ENCODE measurements at places on chromosomes 13 and 19. TPM values are rescaled to one million over a fixed set of nuclear protein-coding genes. Genes with fewer than 3 reads are reported as not detected.

DNA sequence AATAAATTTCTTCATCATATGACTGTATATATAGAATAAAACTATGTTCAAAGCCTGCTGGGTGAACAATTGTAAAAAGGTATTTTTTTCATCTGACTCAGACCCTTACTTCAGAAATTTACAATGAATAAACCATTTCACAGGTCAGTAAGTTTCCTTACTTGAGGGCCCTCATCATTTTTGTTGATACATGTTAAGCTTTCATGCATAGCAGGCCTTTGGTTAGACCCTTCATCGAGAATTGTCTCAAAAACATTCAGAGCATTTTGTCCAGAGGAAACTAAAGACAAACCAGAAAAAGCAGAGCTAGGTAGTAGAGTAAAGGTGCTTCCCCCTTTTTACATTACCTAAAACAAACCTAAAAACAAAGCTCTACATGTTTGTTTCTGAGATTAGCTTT, 46.2 kb downstream of the FNDC3A start:
- no peak for DNase-seq

FGF22 gene
- not detected for total RNA-seq

FFAR3 gene
- total RNA-seq: not detected

DNA sequence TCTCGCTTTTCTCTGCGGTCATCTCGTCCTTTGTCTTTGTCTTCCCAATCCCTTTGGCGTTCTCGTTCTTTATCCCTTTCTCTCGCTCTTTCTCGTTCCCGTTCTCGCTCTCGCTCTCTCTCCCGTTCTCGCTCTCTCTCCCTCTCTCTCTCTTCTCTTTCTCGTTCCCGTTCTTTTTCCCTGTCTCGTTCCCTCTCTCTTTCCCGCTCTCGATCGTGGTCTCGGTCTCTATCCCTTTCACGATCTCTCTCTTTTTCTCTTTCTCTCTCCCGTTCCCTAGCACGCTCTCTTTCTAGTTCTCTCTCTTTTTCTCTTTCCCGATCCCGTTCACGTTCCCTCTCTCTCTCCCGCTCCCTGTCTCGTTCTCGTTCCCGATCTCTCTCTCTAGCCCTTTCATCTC, 77.2 kb downstream of the ZC3H13 start:
- no peak for DNase-seq

- no peak for DNase-seq
Observed at GRCh38 chr19:14116525-14116917, 1.0 kb downstream of the PRKACA start.

METTL21C gene
- total RNA-seq: not detected

- no peak for DNase-seq
Observed at GRCh38 chr19:926323-926588, 421 bp downstream of the ARID3A start.

GRCh38 chr19:30324982-30325381, 47.2 kb upstream of the ZNF536 start:
- DNase-seq: no peak

PSG2 gene
- not detected for total RNA-seq

KIR3DL1 gene
- total RNA-seq: not detected

- DNase-seq: no peak
Observed at GRCh38 chr13:52780611-52781010, 41.0 kb upstream of the CNMD start.

- no peak for DNase-seq
Observed at GRCh38 chr19:31461814-31462539, 112.7 kb upstream of the TSHZ3 start.

- no peak for DNase-seq
Observed at GRCh38 chr19:4518345-4519171, at the start of gene PLIN4. Gene PLIN4 (minus strand): TSS chr19:4518486. CDS start chr19:4518272, 214 bp downstream.

GRCh38 chr19:3557461-3558248, at the start of gene MFSD12:
Gene MFSD12 (minus strand): TSS chr19:3557586. CDS start chr19:3557403, 183 bp downstream.
- peak; percentile 91 for DNase-seq

- DNase-seq: no peak
Observed at GRCh38 chr13:73596382-73596781, 537.6 kb downstream of the KLF5 start.

DNA sequence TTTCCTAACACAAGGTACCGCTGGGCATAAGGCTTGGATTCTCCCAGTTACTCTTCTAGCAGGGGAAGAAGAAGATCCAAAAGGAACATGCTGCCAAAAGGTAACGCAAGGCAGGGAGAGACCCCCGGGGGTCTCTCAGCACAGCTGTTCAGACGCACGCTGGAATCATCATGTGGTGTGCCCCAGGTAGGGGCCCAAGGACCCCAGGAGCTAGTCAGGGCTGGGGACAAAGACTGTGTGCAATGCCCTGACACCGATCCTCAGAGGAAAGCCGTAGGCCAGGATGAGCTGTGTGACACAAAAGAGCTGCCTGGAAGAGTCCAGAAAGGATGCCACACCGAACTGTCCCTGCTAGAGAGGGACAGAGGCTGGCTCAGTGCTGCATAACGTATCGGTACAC, 22.3 kb upstream of the EPHX3 start:
- no peak for DNase-seq

DNA sequence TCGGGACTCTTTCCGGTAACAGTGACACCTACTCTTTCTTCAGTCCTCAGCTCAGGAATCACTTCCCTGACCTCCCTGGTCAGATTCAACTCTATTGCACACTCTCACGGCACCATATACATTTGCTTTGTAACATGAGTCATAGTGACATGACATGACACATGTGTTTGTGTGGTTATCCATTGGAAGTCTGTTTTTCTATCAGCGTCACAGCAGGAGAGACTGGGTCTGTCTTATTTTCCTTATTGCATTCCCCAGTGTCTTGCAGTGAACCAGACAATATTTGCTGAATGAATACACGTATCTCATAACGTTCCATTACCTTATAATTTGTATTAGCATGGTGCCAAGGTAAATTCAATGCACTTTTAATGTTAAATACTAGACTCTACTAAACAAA, 102.0 kb downstream of the DCLK1 start:
- no peak for DNase-seq

DNA sequence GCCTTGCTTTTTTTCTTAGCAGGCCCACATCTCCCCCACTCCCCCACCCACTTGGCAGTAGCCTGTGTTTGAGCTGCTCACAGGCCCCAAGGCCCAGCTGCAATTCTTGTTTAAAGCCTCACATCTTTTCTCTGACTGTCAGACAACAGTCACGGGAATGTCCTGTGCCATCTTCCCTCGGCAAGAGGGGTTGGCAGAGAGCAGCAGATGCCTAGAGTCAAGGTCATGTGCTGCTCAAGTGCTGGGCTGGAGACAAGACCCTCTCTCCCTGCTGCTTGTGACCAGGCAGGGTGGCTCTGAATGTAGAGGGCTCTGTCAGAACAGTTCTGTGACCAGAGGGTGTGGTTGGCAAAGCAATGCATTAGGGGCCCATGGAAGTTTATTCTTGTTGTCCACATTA, 47.4 kb downstream of the BBC3 start:
- DNase-seq: no peak

TRIM13 gene
- 28.2 TPM for total RNA-seq

DNA sequence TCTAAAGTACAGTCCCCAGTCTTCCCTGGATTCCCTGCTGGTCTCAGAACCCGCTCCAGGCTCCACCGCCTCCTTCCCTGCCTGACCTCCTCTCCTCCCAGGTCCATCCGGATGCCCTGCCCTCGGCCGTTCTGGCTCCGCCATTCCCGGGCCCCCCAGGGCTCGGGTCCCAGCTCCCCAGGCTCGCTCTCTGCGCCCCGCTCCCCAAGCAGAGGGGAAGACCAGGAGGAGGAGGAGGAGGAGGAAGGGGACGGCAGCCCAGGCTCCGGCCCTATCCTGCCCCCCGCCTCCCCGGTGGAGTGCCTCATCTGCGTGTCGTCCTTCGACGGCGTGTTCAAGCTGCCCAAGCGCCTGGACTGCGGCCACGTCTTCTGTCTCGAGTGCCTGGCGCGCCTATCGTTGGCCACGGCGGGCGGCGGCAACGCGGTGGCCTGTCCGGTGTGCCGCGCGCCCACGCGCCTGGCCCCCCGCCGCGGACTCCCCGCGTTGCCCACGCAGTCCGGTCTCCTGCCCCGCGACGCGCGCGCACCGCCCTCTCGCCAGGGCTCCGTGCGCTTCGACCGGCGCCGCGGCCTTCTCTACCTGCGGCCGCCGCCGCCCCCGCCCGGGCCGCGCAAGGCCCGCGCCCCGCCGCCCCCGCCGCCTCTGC, 647 bp downstream of the RNF225 start:
- no peak for DNase-seq

Measured in endothelial cell of umbilical vein (primary cell).